ENCODE measurements at places on chromosomes 11 and 22.

DNA sequence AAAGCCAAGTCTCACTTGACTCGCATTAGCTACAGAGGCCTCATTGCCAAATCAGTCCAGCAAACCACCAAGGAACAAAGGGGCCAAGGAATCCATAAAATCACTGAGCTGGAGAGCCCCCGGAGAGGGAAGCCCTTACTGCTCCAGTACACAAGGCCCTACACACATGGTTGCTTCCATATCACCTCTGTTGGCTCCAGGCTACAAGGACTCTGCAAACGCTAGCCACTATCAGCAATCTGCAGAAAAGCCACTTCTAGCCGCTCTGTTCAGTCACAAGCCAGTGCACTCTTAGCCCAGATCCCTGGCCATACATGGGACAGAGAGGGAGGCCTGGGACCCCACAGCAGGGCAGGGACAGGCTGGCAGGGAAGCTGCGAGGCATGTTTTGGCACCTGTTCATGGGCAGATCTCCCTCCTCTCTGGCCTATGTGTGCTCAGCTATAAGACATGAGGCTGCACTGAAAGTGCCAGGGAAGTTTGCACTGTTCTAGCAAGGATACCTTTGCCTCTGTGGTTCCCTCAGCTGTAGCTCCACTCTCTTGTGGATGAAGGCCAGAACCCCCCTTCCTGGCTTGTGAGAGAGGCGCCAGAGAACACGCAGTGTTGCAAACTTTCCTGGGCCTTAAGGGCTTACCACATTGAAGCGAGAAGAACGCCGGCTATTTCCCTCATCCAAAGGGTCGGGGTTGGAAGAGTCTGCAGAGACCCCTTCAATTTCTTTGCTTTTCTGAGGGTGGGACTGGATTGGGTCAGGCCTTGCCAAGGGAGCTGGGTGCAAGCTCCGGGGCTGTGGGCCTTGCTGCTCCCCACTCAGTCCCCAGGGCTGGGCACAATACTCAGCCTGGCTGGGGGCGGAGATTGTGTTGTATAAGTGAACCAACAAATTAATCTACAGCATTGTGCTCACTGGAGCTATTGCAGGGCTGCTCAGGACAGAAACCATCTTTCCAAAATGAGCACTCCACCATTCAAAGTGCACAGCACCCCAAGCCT, 108.7 kb upstream of the PITPNB start:
- no peak for DNase-seq

- DNase-seq = no peak
Measured at GRCh38 chr11:92484570-92484969, 260.0 kb downstream of the FAT3 start.

DNA sequence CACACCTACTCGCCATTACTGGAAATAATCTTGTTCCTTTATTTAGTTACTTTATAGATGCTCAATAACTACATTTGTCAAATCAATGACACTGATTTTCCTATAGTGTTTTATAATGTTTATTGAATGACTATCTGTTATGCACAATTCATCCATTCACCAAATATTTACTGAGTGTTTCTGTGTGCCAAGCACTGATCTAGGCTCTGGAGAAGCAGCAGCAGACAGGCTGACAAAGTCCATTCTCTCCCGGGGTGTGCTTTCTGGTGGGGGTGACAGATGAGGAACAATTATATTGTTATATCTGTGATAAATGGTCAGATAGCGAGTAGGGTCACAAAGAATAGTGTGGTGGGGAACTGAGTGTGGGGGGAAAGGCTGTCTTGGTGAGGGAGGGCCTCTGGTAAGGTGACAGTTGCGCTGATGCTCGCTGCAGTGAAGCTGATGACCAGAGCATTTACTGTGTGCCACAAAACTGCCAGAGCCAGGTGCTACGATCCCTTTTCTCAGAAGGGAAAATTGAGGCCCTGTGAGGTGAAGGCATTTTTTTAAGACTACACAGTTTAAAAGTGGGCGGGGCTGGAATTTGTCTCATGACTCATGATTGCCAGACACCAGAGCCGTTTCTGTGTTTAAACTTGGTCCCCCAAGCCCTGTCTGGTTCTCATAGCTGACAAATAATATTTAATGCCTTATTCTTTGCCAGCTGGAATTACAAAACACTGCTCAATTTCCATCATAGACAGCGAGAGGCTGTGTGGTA, 10.2 kb downstream of the PACS1 start:
- peak; percentile 74 for DNase-seq

DNA sequence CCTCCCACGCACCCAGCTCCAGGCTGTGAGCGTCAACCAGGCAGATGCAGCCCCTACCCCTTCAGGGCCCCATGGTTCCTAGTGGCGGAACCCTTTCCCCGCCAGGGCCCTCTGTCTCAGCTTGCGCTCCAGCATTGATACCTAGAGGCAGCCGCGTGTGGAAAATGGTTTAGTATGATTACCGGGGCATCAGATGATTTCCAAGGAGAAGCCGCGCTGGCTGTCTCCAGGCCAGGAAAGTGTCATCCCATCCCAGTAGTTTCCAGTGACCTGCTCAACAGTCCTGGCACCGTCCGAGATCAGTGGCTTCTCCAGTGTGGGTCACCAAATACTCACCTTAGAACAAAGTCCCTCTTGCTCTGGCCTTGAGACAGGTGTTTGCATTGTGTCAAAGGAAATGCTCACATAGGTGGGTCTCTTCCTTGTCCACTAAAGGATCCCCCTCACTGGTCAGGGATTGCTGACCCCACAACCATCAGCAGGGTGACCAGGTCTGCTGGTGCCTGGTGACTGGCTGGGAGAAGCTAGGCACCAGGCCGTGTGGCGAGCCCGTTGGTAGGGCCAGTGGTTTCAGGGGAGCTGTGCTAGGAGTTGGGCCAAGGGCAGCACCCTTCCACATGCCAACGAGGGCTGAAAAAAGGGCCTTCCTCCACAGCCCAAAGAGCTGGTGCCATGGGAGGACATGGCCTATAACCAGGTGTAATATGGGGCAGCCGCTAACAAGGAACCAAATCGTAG, 109.4 kb downstream of the MORC2 start:
- DNase-seq = no peak
